ENCODE measurements at places on chromosomes 1 and 21.

- no peak for DNase-seq
Measured at GRCh38 chr1:171245458-171246064, 2.7 kb upstream of the FMO1 start.

DNA sequence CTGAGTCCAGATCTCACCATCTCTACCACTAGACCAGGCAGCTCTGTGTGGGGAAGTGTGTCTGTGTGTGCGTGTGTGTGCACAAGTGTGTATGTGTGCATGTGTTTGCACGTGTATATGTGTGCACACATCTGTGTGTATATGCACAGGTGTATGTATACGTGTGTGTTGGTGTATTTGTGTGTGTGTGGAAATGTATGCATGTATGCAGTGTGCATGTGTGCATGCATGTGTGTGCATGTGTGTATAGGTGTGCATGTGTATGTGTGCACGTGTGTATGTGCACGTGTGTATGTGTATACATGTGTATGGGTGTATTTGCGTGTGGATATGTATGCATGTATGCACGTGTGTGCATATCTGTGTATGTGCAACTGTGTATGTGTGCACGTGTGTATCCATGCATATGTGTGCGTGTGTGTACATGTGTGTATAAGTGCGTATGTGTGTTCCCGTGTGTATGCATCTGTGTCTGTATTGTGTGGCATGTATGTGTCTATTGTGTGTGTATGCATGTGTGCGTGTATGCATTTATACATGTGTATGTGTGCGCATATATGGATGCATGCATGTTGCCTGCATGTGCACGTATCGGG, 3.1 kb downstream of the PLEKHN1 start:
- DNase-seq: no peak

GRCh38 chr1:210457568-210457967, 128.9 kb downstream of the HHAT start:
- no peak for DNase-seq

GRCh38 chr1:101363891-101364318, 127.1 kb downstream of the S1PR1 start:
- DNase-seq: no peak

GRCh38 chr1:192763756-192764155, 45.1 kb upstream of the RGS2 start:
- no peak for DNase-seq

DNA sequence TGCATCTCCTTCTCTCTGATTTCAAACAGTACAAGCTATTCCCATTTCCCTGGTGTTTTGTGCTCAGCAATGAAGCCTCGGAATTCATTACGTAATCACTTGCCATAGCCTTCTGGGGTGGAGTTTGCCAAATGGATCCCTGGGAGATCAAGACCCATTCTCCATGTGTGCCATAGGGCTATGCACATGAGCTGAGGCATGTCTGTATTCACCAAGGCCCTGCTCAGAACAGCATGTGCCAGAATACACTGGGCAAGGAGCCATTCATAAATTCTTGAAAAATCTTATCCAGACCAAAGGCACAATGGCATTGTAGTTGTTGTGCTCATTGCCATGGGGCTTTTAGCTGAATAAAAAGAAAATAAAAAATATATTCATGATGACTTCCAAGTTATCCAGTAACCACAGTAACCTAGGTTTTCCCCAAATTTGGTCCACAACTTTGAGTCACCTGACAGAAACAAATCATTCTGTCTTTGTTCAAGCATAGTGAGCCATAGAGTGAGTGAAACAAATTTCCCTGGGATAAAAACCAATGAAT, 53.0 kb downstream of the CRB1 start:
- no peak for DNase-seq

GRCh38 chr1:113978863-113979702, at the start of gene OLFML3:
TSS of gene OLFML3 (plus strand) at chr1:113979474. CDS start at chr1:113979517, 43 bp downstream.
- DNase-seq: peak; percentile 85

- DNase-seq: no peak
Measured at GRCh38 chr21:45465105-45465504, 60.1 kb downstream of the COL18A1 start.

- DNase-seq: no peak
Measured at GRCh38 chr1:109319114-109319513, 12.3 kb upstream of the MYBPHL start.

- DNase-seq: no peak
Measured at GRCh38 chr1:226625832-226626576, 77.4 kb downstream of the STUM start.

- no peak for DNase-seq
Measured at GRCh38 chr1:37147906-37148305, 113.6 kb upstream of the GRIK3 start.

DNA sequence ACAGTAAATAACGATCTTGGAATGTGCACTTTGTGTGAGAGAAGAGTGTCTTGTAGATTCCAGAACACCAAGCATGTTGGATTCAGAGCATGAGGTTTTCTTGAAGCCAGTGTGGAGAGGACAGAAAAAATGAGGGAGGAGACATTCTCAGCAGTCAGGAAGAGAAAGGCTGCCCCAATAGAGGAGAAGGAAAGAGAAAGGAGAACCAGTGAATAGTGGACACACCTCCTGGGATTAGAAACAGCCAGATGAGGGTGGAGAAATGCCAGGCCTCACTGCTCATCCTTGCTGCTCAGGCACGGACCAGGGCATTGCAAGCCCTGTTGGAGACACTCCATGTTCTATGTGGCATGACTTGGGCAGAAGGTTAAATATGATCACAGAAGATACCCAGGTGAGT, 69.0 kb upstream of the KAZN start:
- no peak for DNase-seq

- no peak for DNase-seq
Measured at GRCh38 chr1:4057603-4058002, 157.5 kb upstream of the C1orf174 start.

GRCh38 chr1:226599636-226600238, 51.2 kb downstream of the STUM start:
- no peak for DNase-seq

DNA sequence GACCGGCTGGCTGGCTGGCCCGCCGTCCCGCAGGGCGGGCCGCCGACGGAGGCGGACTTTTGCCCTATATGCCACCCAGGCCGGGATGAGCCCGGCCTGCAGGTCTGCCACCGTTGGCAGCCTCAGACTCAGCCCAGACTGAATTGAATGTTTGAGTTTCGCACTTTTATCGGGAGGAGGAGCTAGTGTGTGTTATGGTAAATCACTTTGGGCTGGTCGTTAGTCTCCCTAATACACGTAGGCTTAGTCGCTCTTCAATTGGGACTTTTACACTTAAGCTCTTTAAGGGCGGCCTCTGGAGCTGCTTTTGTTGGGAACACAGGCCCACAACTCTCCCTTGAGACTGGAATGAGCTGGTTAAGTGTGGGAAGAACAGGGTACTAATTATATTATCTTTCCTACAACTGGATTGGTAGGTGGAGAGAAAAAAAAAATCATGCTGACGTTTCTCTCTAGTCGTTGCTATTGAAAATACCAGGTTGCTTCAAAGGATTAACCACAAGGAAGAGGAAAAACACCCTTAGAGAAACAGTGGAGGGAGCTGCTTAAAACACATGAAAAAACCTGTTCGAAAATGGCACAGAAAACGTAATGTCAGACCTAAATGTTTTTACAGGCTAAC, 1.4 kb upstream of the IRF2BP2 start:
- DNase-seq: peak; percentile 86

- no peak for DNase-seq
Measured at GRCh38 chr1:177847843-177848242, 122.0 kb downstream of the SEC16B start.

DNA sequence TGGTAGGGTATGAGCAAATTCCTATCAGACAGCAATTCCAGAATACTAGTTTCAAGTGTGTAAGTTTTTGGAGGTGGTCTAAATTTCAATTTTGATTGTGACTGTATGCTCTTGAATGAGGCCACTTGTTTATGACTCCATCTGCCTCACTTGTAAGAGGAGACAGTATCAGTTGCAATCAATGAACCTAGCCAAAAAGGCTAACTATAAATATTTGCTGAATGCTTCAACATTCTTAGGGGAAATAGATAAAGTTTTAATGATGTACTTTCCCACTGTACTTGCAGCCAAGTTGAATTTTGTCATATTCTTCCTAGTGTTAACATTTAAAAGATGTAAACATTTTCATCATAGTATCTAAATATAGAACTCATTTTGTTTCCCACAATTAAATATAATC, 32.1 kb upstream of the RWDD3 start:
- DNase-seq: no peak

GRCh38 chr1:61743716-61744580, 1.7 kb downstream of the PATJ start:
- DNase-seq: no peak

- no peak for DNase-seq
Measured at GRCh38 chr21:45441431-45442255, 36.7 kb downstream of the COL18A1 start.

DNA sequence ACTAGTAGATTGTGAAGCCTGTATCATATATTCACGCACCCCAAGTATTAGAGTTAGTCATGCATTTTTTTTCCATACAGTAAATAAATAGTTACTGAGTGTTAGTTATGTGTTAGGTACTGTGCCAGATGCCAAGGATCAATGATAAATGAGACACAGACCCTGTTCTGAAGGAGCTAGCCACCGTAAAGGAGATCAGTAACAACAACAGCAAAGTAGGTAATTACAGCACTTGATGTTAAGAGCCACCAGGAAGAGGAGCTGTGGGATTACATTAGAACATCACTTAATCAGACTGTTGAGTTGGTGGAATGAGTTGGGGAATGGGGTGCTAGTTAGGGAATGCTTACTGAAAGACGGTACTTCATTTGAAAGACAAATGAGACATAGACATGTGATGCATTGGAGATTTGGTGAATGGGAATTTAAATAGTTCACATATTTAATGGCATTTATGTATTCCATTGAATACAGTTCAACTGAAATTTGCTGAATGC, 21.0 kb downstream of the PRKAA2 start:
- DNase-seq: no peak

DNA sequence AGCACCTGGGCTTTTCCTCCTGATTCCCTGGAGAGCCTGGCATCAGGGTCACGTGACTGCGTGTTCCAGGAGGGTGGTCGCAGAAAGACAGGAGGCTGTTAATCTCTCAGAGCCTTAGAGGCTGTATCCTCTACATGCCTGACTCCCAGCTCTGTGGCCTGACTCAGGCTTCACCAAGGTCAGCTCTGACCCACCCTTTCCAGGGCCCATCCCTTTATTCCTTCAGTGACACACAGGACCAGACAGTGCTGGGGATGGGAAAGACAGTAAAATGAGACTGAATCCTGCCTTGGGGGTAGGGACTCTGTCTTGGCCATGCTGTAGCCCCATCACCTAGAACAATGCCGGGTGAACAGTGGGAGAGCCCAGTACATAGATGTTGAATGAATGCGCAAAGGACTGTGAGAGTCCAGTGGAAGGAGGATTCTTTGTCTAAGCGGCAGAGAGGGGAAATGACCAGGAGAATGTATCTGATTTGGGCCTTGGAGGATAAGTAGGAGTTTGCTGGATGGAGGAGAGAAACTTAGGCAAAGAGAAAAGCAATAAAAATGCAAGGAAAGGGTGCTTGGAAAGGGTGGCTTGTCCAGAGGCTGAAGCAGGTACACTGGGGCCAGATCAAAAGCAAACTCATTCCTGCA, 33.0 kb downstream of the EPHX1 start:
- no peak for DNase-seq

- DNase-seq: no peak
Measured at GRCh38 chr1:6300342-6301048, 39.6 kb upstream of the GPR153 start.

DNA sequence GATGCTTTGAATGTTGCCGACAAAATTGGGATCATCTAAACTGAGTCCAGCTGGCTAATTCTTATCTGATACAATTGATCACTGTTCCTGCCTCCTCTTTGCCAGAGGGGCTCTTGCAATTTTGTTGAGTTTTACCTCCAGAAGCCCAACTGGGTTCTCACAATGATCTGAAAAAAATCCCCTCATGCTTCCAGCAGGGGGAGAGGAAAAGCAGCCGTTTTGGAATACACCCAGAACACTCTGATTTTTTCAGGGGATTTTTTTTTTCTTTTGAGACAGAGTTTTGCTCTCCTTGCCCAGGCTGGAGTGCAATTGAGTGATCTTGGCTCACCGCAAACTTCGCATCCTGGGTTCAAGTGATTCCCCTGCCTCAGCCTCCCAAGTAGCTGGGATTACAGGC, 13.9 kb upstream of the RERE start:
- DNase-seq: no peak

- DNase-seq: no peak
Measured at GRCh38 chr1:158998781-158999161, 10.9 kb upstream of the IFI16 start.

- no peak for DNase-seq
Measured at GRCh38 chr21:42427809-42428419, 24.2 kb downstream of the UBASH3A start.

- DNase-seq: no peak
Measured at GRCh38 chr1:13769212-13769611, 69.2 kb downstream of the PRDM2 start.

GRCh38 chr1:241156231-241156965, 200.6 kb downstream of the RGS7 start:
- no peak for DNase-seq

- no peak for DNase-seq
Measured at GRCh38 chr1:25566176-25566729, 22.8 kb downstream of the LDLRAP1 start.

GRCh38 chr1:31614414-31615005, 3.0 kb upstream of the HCRTR1 start:
- DNase-seq: no peak

DNA sequence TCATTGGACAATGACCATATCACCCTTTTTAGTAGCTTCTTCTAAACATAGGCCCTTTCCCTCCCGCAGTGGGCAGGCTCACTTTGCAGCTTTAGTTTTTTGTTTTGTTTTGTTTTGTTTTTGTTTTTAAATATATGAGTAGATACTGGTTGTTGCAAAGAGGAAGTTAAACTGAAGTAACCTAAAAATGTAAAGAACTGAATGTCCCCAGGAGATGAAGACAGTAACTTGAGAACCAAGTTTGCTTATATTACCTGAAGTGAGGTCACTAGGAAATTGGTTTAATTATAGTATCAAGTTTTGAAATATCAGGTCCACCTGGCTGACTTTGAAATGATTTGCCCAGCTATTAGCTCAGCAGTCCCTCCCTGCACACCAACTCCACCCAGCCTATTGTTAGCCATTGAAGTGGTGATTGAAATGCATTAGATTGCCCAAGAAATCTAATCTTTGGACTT, 18.2 kb downstream of the SMAP2 start:
- no peak for DNase-seq

GRCh38 chr1:225871359-225872074, 10.7 kb downstream of the TMEM63A start:
- no peak for DNase-seq

All from iPS DF 19.7 (cell line).